ENCODE measurements at places on chromosomes 7 and 10.

DNA sequence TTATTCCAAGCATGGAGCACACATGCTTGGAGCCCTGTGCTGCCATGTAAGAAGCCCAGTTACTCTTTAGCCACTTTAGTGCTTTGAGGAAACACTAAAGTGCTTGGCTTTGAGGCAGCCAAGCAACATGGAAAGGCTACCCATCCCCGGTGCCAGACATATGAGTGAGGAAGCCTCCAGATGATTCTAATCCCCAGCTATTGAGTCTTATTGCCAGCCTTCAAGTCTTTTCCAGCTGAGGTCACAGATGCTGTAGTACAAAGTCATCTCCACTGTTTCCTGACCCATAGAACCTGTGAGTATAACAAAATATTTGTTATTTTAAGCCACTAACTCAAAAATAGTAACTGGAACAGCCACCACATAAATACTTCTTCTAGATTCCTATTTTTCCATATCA lies 91.4 kb upstream of the CYP26C1 start:
- no peak for DNase-seq

DNA sequence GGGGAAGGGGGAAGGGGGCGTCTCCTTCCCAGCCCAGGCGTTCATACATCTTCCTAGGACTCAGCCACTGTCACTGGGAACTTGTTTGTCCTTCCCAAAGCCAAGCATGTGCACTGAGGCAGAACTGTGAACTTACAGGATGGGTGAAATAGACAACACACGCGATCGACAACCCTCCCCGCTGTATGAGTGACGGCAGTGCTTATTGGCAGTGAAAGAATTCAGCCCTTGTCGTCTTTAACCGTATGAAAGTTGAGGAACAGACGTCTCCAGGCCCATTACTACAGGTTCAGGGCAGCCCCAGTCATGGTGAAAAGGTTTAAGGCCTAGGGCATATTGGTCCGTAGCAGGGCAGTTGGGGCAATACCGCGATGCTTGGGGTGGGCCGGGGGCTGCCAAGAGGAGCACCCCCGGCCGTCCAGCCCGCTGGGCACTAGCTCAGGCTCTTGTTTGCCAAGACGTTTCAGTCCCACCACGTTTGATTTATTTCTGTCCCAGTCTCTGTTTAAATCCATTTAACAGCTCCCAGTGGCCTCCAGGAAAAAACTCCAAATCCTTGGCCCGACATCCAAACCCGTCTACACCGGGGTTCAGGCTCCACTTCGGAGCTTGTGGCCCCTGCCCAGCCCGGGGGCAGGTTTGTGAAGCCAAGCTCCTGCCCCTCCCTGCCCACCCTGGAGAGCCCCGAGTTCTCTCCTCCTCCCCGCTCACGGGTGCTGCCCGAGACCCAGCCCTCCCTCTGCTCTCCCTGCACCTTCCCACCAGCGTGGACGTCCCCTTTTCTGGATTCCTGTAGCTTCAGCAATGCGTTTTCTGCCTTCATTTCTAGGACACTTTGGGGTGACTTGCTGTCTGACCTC lies 159.8 kb downstream of the DNAJB6 start:
- DNase-seq, result no peak

- no peak for DNase-seq
Observed at GRCh38 chr7:142372727-142373126, 114.9 kb upstream of the PRSS58 start.

GRCh38 chr10:43262397-43262901 lies 4.4 kb downstream of the RASGEF1A start:
- DNase-seq, result no peak

DNA sequence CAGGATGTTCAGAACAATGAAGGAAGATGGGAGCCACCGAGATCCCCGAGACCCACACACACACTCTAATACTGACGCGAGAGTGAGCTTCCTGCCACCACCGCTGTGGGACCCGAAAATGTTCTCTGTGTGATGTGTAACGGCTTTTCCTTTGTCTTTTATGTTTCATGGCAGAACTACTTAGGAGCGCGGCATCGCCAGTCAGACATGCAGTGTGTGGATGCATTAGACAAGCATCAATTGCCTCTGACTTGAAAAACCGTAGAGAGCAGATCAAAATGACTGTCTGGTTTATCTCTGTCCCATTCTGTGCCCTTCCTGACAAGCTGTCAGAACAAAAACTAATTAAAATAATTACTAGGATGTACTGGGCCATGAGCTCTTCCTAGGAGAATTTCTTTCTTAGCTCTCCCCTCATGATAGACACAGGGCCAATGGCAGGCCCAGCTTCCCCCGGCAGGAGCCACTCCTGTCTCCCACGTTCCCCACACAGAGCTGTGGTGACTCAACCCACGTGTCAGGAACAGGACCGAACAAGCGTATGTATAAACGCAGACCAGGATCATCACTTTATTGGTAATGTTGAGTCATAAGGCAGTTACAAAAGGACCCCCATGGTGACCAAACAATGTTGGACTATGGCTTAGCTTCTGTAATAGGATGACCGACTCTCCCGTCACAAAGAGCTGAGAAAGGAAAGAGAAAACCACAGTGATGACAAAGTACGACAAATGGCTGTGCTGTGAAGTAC lies 705.0 kb downstream of the PARD3 start:
- DNase-seq, result peak; percentile 79

GRCh38 chr7:117659531-117660011 lies 179.7 kb downstream of the CFTR start:
- DNase-seq, result no peak

DNA sequence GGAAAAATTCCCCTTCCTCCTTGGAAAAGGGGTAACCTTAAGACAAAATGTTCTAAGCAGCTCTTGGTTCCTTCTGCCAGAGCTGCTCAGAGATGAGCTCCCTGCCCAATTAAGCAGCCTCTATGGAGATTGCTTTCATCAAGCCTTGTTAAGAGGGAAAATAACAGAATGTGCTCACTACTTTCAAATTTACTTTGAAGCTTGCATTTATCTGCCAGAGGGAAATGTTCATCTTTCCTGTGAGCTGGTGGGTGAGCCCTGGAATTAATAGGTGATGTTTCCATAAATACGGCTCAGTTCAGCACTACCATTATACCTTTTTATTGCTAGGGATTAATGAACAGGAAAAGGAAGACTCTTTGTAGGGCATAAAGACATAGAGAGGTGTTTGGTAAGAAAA lies 549.0 kb downstream of the REEP3 start:
- DNase-seq, result no peak

DNA sequence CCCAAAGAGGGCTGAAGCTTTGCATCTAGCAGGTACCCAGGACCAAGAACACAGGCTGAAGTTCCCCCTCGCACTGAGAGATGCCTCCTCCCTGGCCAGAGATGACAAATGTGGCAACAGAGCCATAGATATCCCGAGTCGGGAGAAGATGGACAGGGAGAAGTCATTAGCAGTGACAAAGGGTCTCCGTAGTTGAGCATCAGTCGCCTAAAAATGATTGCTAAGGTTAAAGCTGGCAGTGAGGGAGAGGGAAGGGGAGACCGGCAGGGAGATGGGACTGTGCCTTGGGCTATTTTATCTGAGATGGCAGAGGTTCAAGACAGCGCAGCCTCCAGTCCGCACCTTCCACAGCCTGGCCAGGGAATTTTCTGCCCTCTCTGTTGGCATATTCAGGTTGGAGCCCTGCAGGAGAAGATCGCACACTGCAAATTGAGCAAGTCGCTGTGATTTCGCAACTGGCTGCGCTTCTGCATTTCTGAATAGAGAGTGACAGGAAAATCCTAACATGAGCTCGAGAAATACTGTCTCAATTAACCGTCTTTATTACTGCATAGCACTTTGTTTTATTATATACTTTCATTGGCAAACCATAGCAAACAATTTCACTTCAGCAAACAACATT lies 238.9 kb upstream of the GPR26 start:
- no peak for DNase-seq

DNA sequence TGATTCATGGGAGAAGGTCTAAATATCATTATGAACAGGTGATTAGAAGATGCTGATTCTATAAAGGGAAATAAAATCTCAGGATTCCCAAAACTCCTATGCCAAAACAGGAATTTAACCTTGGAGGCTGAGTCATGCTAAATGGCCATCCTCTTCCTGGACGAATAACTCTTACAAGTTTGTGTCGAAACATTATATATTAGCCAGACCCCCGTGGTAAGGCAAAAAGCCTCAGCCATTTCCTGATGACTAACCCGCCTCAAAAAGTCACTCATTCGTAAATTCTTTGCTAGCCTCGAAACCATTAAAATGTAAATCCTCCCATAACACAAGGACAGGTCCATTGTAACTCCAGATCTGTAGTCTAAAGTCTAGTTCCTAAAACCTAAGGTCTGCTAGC lies 32.0 kb downstream of the CUL2 start:
- no peak for DNase-seq

DNA sequence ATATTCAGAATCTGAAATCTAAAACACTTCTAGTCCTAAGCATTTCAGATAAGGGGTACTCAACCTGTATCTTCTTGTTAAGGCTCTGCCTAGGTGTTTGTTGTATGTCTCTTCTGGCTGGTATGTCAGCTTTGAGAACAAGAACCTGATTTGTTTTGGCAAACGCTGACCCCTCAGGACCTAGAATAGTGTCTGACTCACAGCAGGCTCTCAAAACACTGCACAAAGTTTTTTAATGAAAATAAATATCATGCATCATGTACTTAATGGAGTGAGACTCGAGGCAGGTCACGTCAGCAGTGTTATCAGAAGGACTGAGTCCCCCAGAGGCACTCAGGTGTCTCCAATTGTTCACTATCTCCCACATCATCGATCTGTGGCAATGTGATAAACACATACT lies 99.1 kb downstream of the GLI3 start:
- DNase-seq, result no peak

- peak; percentile 56 for DNase-seq
Observed at GRCh38 chr10:69757553-69758309, 44.0 kb upstream of the COL13A1 start.

DNA sequence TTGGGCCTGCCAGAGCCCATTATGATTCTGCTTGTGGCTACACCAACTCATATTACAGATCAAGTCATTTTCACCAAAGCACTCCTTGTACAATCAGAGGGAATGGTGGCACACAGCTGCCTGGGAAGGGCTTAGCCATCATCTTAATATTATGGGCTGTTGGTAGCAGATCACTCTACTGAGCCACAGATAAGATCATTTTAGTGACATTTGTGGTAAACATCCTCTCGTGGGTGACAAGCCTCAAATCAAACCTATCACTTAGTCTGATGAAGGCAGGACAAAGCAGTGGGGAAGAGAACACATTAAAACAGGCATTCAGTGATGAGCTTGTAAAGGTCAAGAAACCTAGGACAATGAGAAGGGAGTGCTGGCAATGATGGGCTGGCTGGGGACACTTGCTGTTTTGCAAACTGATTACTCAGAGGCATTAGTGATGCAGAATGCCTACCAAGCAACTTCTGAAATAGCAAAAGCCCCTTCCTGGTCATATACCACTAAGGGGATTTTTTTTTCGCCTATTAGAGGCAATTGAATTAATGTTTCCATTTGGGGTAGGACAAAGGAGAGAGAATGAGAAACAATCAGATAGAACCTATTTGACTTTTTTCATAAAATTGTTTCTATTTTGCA lies 137.5 kb upstream of the WDR11 start:
- no peak for DNase-seq

- DNase-seq, result no peak
Observed at GRCh38 chr10:18554479-18554878, 96.9 kb downstream of the NSUN6 start.

- no peak for DNase-seq
Observed at GRCh38 chr10:89669985-89670384, 24.9 kb upstream of the PANK1 start.

DNA sequence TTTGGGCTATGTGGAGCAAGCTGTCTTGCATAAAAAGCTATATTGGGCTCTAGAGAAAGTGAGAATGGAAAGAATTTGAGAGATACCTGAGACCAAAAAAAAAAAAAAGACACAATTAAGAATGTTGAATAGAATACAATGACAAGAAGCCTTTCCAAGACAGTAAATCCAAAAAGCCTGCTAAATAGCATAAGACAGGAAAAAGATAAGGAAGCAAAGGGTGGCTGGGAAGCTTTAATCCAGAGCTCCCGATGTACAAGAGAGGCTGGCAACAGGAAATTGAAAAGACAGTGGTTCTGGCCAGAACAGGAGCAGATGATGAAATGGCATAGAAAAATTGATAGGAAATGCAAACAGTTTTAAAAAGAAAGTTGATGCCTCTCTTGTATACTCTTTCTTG lies 174.9 kb downstream of the CACNA2D1 start:
- DNase-seq, result no peak

DNA sequence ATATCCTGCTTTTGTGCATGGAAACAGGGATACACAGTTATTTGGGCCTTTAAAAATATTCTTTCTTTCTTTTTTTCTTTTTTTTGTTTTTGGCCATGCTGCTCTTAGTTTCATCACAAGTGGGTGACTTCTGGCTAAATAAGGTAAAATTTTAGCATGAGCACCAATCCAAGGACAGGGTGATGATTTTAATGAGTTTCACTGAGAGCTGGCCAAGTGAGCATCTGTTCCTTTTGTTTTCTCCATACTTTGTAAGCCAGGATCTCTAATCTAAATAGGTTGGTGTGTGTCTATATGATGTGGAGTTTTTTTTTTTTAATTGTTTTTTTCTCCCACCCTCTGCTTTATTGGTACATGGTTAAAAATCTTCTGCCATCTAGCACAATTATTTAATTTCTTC lies 106.8 kb downstream of the POLL start:
- DNase-seq, result no peak

DNA sequence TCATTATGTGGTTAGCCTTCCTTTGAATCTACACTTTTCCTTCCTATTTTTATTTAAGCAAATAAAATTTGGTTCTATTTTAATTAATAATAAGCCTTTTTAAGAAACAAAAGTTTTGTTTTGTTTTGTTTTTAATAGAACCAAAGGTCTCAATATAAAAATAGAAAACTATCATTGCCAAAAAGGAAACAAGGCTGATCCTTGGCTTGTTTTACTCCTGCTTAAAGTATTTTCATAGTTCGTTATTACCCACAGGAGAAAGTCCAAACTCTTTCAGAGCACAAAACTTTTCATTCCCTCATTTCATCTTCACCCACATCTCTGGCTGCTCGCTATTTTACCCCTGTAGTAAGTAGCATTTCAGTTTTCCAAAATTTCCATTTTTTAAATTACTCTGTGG lies 374.8 kb downstream of the SEMA3D start:
- no peak for DNase-seq

DNA sequence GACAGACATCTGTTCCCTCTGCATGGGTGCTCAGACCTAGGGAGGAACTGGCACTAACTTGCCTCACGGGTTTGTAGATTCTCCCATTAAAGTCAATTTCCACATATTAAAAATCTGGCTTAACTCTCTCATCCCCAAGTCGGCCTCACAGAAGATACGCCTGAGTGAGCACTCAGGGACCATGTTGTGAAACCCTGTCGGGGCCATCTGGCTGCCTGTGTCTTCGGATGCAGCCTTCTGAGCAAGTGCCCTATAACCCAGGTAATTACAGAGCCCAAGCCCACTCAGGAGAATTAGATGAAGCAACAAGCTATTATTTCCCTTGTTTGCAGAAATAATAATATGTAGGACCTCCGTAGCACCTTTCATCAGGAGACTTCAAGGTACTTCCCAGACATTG lies 219.3 kb upstream of the GLI3 start:
- peak; percentile 33 for DNase-seq

DNA sequence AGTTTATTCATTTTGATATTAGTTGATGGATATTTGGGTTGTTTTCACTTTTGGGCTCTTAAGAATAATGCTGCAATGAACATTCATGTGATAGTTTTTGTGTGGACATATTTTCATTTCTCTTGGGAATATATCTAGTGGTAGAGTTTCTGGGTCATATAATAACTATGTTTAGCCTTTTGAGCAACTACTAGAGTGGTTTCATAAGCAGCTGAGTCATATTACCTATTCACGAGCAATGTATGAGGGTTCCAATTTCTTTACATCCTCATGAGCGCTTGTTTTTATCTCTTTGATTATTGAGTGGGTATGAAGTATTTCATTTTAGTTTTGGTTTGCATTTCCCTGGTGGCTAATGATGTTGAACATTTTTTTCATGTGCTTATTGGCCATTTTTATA lies 182.6 kb downstream of the PON1 start:
- DNase-seq, result no peak

All from retina (tissue), 1 donor.